ENCODE measurements at places on chromosomes 6 and 20.

DNA sequence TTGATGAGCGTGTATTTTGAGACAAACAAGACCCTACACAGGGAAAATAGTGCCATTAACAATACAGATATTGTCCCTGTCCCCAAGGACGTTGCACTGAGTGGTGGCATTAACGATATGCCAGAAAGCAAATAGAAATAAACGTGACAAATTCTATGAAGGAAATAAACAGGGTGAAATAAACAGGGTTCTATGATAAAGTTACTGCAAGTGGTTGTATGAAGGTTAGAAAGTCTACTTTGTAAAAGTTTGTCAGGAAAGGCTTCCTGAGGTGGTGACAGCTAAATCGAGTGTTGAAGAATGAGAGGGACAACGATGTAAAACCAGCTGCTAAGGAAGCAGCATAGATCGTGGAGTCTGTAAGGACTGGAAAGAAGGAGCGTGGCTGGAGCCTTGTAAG, 380.2 kb downstream of the LAMA2 start:
- no peak for DNase-seq
- H3K36me3 ChIP-seq, result peaks cover 23% of the 10 kb centered on the region
- no peak overlapping the region for H3K4me3 ChIP-seq
- H3K27ac ChIP-seq, result no peak overlapping the region

- no peak overlapping the region for H3K4me3 ChIP-seq
- no peaks in the 10 kb centered on the region for H3K27me3 ChIP-seq
- no peak for DNase-seq
- H3K4me1 ChIP-seq, result peaks cover 7% of the 10 kb centered on the region
Measured at GRCh38 chr20:59074456-59074855, 31.9 kb upstream of the PRELID3B start.

DNA sequence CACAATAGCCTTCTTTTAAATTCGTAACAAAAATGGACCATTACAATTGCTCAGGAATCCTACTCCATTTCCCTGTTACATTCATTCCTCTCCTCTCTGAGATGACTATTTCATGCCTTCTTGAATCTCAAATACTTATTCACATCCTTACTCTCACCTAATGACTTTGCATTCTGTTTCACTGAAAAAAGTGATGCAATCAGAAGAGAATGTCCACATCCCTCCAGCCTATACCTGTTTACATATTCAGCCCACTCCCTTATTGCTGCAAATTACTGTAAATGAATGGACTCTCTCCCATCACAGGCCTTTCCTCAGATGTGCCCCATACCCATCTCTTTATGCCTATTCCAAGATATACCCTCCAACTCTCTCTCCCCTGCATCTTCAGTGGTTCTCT, 8.6 kb downstream of the TAAR1 start:
- no peak for DNase-seq
- no peaks in the 10 kb centered on the region for H3K27me3 ChIP-seq
- H3K4me1 ChIP-seq, result no peaks in the 10 kb centered on the region
- no peaks in the 10 kb centered on the region for H3K36me3 ChIP-seq
- no peak overlapping the region for H3K4me3 ChIP-seq
- no peak overlapping the region for H3K27ac ChIP-seq

- peak overlapping the region; percentile 47 for H3K27ac ChIP-seq
- DNase-seq, result no peak
- H3K27me3 ChIP-seq, result peaks cover 3% of the 10 kb centered on the region
- H3K36me3 ChIP-seq, result peaks cover 6% of the 10 kb centered on the region
Measured at GRCh38 chr20:63484236-63484635, 11.8 kb upstream of the KCNQ2 start.

GRCh38 chr6:36926708-36927513, 27.6 kb upstream of the PI16 start:
- no peaks in the 10 kb centered on the region for H3K4me1 ChIP-seq
- peak overlapping the region; percentile 39 for H3K27ac ChIP-seq
- H3K4me3 ChIP-seq, result no peak overlapping the region
- peaks cover 20% of the 10 kb centered on the region for H3K36me3 ChIP-seq

- H3K36me3 ChIP-seq, result no peaks in the 10 kb centered on the region
- H3K4me3 ChIP-seq, result no peak overlapping the region
- no peaks in the 10 kb centered on the region for H3K27me3 ChIP-seq
- no peaks in the 10 kb centered on the region for H3K4me1 ChIP-seq
Measured at GRCh38 chr6:86782328-86782727, 155.0 kb upstream of the HTR1E start.

DNA sequence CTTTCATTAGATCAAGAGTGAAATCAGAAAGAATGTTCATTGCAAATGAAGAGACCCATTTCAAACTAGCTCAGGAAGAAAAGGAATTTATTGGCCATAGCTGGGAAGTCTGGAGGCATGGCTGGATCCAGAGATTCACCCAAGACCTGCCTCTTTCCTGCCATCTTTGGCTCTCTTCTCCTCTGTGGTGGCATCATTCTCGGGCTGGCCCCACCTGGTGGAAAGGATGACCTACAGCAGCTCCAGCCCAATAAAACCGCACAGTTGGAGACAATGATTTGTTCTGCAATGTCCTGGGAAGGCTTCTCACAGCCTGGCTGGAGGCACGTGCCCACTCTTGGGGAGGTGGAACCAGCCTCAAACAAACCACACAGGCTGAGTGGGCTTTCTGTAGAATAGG, 18.1 kb upstream of the FERMT1 start:
- no peaks in the 10 kb centered on the region for H3K36me3 ChIP-seq
- no peaks in the 10 kb centered on the region for H3K4me1 ChIP-seq
- no peak for DNase-seq

- no peaks in the 10 kb centered on the region for H3K4me1 ChIP-seq
- H3K4me3 ChIP-seq, result no peak overlapping the region
- H3K27ac ChIP-seq, result no peak overlapping the region
- H3K27me3 ChIP-seq, result no peaks in the 10 kb centered on the region
- H3K36me3 ChIP-seq, result peaks cover 11% of the 10 kb centered on the region
- no peak for DNase-seq
Measured at GRCh38 chr20:3109350-3110302, 25.1 kb upstream of the AVP start.

DNA sequence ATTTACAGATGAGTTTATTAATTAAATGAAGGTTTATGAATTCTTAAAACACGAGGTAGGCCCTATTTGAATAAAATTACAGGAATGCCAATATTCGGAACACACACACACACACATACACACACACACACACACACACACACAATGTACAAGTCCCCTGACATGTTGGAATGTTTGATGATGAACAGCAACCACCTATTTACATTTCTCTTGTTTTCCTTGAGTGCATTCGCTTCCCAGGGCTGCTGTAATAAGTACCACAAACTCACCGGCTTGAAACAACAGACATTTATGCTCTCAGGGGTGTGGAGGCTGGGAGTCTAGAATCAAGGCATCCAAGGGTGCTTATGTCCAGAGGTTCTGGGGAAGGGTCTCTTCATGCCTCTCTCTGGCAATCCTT, 90.3 kb downstream of the SLC22A3 start:
- no peaks in the 10 kb centered on the region for H3K4me1 ChIP-seq
- no peaks in the 10 kb centered on the region for H3K27me3 ChIP-seq
- no peak for DNase-seq
- H3K27ac ChIP-seq, result no peak overlapping the region
- H3K4me3 ChIP-seq, result no peak overlapping the region

DNA sequence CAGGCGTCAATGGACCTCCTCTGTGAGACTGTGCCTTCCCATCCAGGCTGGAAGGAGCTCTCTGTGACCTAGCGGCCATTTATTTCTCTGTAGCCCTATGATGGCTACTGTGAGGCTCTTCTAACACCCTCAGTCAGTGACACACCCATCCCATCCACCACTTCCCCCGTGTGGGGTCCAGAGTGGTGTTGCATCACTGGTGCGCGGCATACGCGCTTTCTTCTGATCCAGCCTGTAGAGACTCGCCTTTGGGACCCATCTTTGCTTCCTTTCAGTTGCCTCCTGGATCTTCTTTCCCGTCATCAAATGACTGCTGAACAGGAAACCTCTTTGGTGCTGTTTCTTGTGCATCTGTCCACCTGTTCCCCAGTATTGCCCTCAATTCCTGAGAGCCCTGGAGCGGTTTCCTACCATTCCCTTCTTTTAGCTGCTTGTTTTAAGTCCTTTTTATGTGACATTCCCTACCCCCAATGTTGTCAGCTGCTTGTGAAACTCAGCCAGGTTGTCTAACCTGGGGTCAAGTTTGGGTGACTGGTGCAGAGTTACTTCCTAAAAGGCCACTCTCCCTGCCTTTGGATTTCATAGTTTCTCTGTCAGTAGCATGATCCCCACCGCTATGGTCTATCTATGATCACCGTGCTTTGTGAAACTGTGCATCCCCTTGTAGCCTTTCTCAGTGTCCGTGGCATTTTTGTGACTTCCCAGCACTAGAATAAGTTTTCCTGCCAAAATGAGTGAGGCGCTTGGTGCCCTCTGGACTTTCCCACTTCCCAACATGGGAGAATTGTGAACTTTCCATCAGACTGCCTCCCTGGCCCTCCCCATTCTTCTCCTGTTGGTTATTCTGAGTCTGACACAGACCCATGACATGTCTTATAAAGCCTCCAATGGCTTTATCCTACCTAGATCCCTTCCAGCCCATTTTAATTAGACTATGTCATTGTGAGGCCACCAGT, 5.7 kb downstream of the PRR3 start:
- no peaks in the 10 kb centered on the region for H3K27me3 ChIP-seq
- H3K4me1 ChIP-seq, result peaks cover 8% of the 10 kb centered on the region
- no peak for DNase-seq
- H3K4me3 ChIP-seq, result no peak overlapping the region

DNA sequence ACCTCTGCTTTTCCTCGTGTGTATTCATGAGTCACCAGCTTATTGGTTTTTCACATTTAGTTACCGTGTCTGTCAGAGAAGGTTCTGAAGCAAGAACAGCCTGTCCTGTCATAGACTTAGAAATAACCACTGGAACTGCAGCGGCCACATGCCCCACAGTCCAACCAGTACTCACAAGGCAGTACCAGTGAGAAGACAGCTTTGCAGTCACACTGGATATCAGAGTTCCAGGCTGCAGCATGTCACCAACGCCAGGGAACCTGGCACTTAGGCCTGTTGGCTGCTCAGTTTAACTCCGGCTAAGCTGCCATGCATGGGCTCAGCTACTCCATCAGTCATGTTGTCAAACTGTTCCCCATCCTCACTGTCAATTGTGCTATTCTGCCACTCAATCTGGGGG, 40.1 kb downstream of the ADNP start:
- H3K27me3 ChIP-seq, result no peaks in the 10 kb centered on the region
- no peak for DNase-seq

DNA sequence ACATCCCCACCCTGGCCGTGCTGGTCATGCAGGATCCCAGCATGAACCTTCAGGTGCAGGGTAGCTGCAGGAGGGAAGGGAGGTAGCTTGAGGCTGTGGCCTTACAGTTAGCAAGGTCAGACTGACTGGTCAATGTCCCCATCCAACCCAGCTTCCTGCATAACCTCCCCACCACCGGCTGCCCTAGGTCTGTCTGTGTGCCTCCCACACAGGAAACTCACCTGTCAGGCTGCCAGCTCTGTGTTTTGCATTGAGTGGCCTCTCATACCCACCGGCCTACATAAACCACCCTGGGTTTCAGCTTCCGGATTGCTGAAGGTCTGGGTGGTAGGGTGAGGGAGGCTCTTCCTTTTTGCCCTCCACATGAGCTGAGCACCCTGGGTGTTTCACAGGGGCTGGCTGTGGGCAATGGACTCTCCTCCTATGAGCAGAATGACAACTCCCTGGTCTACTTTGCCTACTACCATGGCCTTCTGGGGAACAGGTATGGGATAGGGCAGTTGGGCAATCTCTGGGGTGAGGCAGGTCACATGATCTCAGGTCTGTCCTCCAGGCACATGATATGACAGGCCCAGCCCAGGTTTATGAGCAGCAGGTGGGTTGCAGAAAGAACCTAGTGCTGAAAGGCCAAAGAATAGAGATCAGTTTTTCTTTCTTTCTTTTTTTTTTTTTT, 1.8 kb downstream of the CTSA start:
- H3K4me1 ChIP-seq, result peaks cover 27% of the 10 kb centered on the region
- DNase-seq, result no peak
- no peaks in the 10 kb centered on the region for H3K27me3 ChIP-seq
- peaks cover 46% of the 10 kb centered on the region for H3K36me3 ChIP-seq

DNA sequence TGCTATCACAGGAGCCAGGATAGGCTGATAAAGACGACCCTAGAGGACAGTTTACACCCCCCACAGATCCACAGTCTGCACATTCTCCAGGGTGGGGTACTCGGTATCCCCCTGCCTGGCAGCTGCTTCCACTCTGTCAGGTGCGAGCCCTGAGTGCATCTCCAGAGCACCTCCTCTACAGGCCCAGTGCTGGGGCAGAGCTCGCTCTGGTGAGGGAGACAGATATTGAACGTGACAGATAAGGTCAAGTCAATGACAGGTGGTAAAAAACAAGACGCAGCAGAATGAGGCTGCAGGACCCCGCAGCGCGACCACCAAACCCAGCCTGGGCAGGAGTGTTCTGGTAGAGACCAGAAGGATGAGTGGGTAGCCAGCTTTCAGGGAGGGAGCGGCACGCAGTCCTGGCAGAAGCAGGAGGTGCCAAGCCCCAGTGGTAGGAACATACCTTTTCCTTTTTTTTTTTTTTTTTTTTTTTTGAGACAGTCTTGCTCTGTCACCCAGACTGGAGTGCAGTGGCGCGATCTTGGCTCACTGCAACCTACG, 12.4 kb upstream of the MYL9 start:
- no peak overlapping the region for H3K27ac ChIP-seq
- DNase-seq, result no peak
- peaks cover 45% of the 10 kb centered on the region for H3K36me3 ChIP-seq
- H3K27me3 ChIP-seq, result no peaks in the 10 kb centered on the region
- no peak overlapping the region for H3K4me3 ChIP-seq
- peaks cover 6% of the 10 kb centered on the region for H3K4me1 ChIP-seq
